ENCODE measurements at places on chromosomes 2 and 18.

- no peak for DNase-seq
Measured at GRCh38 chr18:10401930-10402329, 52.5 kb upstream of the APCDD1 start.

DNA sequence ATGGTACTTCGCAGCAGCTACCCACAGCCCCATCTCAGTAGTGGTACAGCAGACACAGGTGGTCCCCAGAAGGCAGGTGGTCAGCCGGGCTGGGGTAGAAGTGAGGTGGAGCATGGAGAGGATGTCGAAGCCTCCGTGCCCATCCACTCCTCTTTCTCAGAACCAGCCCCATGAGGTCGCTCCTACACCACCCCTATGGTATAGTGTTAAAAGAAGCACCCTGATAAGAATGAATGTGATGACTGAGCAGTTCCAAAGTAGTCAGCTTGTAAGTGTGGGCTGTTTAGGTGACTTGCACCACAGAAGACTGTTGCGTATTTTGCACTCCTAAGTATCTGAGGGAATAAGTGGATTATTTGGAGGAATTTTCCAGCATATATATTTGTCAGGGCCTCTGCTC, 111.3 kb downstream of the WDSUB1 start:
- DNase-seq: no peak

DNA sequence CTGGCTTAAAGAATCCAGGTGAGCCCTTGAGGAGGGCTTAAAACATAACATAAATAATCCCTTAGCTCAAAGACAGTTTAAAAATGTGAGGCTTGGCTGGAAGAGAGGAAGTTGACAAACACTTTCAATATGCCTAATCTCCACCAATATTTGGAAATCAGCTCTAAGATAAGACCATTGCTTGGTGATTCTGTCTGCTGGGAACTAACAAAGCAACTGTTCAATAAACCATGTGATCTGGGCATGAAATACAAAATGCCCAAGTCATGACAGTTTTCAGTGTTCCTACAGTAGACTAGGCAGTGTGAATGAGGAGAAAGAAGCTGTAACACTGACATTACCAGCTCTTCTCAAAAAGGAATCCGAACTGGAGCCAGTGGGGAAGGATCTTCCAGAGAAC, 10.7 kb downstream of the MFF start:
- no peak for DNase-seq

- DNase-seq: no peak
Measured at GRCh38 chr2:21254170-21254965, 130.6 kb downstream of the TDRD15 start.

GRCh38 chr18:13464432-13465123, 246.0 kb downstream of the LDLRAD4 start:
- DNase-seq: no peak

DNA sequence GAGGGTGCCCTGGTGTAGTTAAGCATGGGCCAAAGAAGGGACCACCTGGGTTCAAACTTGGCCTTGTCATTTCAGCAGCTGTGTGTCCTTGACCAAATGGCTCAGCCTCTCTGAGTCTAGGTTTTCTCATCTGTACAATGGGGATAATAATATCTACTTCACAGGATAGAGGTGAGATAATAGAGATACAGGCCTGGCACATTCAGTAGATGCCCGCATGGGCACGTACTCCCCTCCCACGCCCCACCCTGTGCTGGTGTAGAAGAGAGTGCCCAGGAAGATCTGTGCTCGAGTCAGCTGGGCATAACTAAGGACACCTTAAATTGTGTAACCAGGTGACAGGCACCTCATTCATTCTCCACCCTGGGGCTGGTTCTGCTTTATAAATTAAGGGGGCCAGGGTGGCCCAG, 8.4 kb upstream of the TMEM185B start:
- DNase-seq: no peak

- no peak for DNase-seq
Measured at GRCh38 chr2:177568390-177568789, 175.8 kb downstream of the AGPS start.

GRCh38 chr2:90069290-90069894, 1377.9 kb downstream of the RPIA start:
- DNase-seq: peak; percentile 1

DNA sequence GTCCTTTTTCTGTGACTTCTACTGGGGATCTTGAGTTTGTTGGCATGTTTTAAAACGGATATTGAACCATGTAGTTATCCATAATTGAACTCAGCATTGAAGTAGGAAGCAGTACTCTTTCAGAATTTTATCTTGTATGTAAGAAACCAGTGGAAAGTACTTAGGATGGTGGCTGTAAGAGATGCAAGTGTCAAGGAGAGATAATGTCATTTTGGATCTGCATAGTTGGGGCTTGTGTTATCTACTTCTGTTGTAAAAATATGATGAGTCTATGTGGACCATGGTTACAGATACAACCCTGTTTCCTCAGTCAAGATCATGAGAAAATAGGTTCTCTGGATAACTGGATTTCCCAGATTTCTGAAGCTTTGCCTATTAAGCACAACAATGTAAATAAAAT, 113.7 kb downstream of the NAB1 start:
- no peak for DNase-seq

DNA sequence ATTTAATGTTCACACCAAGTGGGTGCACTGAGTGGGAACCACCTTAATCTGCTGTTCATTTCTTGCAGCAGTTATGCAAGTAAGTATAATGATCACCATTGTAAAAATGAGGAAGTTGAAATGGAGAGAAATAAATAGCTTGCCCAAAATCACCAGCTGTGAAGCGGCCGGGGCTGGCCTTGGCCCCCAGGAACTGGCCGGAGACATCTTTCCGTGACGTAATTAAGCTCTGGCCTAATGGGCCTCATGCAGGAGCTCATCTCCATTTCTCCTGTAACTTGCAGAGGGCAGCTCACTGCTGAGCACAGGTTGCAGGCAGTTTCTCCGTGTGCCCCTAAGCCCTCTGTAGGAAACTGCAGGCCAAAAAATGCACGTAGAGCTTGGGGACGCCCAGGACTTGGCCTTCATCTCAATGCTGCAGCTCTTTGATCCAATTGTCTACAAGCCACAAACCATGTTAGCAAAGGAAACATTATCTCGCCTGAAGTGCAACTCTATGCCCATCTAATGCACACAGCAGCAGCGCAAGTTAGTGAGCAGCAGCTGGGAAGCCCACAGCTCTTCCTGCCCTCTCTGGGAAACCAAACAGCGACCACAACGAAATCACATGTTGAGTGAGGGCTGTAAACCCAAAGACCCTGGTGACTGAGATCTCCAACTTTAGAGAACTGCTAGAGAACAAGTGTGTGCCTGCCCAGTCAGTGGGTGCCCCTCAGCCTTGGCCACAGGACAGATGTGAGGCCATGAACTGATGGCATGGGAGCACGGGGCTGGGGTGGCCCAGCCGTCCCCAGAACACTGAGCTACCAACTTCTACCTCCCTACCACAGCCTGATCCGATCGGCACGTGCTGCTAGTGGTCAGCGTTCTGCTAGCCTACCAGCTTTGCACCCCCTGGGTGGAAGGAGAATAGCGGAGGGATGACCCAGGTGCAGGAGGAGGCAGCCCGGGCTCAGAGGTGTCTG, 28.8 kb downstream of the APCDD1 start:
- DNase-seq: no peak

DNA sequence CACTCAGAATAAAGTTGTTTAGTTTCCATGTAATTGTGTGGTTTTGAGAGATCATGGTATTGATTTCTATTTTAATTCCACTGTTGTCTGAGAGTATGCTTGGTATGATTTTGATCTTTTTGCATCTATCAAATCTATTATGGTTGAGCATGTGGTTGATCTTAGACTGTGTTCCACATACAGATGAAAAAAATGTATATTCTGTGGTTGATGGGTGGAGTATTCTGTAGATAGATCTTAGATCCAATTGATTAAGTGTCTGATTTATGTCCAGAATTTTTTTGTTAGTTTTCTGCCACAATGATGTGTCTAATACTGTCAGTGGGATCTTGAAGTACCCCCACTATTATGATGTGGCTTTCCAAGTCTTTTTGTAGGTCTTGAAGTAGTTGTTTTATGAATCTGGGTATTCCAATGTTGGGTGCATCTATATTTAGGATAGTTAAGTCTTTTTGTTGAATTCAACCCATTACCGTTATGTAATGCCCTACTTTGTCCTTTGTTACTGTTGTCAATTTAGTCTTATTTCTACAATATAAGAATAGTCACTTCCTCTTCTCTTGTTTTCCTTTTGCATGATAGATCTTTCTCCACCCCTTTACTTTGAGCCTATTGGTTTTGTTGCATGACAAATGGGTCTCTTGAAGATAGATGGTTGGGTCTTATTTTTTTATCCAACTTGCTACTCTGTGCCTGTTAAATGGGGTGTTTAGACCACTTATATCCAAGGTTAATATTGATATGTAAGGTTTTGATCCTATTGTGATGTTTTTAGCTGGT, 101.8 kb downstream of the TRABD2A start:
- no peak for DNase-seq

- DNase-seq: no peak
Measured at GRCh38 chr18:70190529-70190928, 15.0 kb downstream of the RTTN start.

DNA sequence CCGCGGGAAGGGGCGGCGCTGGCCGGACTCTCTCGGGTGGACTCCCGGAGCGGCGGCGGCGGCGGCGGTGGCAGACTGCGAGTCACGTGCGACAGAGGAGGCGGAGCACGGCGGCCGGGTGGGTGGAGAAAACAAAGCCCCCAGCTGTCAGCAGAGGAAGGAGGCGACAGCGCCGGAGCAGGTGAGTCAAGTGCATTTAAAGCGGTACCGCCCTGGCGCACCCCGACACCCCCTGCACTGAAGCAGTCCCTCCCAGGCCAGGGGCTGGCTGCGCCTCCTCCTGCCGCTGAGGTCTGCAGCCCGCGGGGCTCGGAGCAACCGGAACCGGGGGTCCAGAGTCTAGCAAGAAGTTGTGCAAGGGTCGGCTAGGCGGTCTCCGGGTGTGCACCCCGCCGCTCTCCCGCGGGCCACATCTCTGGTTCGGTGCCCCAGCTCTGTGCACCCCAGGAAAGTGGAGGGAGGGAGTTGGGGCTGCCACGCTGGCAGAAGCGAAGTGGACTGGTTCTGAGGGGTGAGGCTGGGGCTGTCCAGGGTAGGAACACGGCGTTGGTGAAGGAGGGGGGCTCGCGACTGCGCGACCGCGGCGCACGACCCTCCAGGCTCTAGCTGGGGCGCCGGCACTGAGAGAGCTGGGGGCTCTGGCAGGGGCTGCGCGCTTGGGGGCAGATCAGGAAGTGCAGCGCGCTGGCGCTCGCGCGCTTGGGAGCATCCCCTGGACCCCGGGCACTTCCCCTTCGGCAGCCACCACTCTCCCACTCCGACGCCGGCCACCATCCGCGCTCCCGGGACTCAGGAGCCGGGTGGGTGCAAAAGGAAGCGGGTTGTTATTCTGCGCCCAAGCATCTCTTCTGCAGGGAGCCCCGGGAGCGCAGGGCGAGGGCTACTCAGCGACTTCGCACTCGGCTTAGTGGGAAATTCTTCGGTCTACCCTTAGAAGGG, 64.0 kb upstream of the MAPRE2 start:
- DNase-seq: peak; percentile 72

DNA sequence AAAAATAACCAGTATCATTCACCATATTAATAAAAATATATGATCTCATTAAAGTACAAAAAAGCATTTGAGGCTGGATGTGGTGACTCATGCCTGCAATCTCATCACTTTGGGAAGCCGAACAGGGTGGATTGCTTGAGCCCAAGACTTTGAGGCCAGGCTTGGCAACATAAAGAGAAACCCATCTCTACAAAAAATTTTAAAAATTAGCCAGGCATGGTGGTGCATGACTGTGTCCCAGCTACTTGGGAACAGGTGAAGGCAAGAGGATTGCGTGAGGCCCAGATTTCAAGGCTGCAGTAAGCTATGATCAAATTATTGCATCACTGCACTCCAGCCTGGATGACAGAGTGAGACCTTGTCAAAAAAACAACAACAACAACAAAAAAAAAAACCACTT, 75.9 kb downstream of the RAD51AP2 start:
- DNase-seq: no peak

GRCh38 chr2:241989074-241989473, 119.5 kb downstream of the RTP5 start:
- DNase-seq: no peak

DNA sequence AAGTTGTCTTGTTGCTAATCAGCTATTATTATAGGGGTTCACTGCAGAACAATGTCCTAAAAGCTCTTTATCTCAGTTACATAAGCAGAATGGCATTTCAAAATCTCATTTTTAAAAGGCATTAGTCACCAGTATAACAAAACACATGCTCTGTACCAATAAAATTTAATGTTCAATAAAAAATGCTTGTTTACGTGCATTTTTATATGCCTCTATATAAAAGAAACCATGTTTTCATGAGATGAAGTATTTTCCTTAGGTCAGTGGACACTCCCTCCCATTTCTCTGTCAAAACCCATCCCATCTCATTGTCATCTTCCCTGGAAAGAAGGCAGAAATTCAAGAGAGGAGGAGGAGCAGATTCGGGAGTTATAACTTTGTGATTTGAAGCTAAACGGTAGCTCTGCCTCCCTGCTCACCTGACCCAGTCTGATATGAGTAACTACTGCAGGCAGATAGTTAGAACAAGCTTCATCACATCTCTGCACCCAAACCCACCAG, 231.9 kb upstream of the SIX2 start:
- no peak for DNase-seq

GRCh38 chr2:231288590-231288989, 90.2 kb downstream of the ARMC9 start:
- DNase-seq: no peak

DNA sequence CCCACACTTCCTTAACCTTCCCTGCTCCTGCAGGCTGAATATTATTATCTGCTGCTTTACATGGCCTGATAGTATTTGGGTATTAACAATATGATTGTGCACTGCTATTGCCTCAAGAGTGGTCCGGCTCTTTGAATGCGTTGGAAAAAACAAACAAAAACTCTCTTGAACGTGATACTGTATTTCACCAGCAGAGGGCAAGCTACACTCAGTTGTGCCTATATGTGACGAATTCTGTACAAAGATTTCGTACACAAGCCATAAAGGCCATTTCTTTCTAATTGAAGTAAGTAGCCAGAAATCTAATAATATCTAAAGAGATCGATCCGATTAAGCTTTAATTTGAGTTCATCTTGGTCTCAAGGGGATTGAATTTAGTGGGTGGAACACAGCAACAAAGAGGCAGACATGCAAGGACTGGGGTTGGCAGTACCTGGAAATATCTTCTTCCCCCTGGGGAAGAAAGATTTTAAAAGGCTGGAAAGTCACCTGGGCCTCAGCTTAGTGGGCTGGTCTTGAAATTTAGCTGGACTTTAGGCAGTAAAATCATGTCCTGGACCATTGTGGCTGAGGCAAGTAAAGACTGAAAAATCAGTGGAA, 49.3 kb upstream of the RAB6D start:
- peak; percentile 69 for DNase-seq

DNA sequence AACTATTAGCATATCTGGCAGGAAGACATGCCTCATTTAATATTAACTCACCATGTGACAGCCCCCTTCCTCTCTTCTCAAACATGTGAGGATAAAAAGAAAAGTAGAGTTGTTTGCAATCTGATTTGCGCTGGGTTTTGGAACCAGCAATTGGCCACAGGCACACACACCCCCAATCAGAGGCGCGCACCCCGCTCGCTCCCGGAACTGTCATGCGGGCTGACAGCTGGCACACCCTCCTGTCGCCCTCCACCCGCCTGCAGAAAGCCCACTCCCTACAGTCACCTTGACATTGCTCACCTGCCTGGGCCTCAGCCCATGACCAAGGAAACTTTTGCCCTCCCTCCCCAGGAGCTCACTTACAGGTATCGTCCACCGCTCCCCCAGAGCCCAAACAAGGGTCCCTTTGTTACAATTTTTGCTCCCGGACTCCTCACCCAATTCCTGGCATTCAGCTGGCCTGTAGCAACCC, 1.1 kb downstream of the COBLL1 start:
- DNase-seq: no peak
